ENCODE measurements at places on chromosomes 2 and 18.

GRCh38 chr2:142881619-142882018, 4.2 kb downstream of the KYNU start:
- DNase-seq, result no peak

DNA sequence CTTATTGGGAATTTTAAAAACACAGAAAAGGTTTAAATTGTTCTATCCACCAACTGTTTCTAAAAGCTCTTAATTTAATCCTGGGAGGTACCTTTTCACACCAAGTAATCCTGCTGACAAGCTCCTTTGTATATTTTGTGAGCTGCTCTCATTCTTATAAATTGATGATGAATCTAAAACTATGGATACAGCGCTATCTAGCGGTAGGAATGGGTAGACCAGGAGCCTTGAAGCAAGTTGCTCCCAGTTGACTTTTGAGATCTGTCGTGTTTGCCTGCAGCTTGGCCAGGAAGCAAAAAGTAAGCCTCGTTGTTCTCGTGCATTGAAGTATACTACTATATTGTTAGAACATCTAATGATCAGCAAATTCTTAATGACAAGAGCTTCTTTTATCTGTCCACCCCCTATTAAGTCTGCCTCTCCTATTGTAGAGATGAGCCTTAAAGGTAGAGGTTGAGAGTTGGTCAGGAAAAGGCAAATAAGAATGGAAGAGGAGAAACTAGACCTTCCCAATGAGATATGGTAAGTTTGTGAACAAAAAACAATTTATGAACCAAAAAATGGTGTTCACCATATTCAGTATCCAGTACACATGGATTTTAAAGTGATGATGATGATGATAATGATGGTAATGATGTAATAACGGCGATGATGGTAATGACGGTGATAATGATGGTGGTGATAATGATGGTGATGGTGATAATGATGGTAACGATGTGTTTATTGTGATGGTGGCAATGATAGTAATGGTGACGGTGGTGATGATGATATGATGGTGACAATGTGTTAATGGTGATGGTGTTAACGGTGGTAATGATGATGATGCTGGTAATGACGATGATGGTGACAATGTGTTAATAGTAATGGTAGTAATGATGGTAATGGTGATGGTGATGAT, 212.1 kb upstream of the NCKAP5 start:
- DNase-seq, result no peak

DNA sequence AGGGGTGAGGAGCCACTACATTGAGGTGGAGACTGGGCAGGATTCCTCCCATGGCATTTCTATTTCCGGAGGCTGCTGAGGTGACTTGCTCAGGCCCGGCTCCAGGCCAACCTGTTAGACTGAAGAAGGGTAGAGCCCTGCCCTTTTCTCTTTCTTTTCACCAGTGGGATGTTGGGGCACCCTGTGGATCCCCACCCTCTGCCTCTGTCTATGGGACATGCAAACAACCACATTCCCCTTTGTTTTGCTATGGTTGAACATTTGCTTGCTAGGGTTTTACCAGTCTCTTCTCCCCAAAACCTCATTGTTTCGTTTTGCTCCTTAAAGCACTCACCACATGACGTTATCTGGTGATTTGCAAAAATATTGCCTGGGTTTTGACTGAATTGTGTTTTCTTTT, 183.3 kb downstream of the ARL4C start:
- DNase-seq, result no peak

DNA sequence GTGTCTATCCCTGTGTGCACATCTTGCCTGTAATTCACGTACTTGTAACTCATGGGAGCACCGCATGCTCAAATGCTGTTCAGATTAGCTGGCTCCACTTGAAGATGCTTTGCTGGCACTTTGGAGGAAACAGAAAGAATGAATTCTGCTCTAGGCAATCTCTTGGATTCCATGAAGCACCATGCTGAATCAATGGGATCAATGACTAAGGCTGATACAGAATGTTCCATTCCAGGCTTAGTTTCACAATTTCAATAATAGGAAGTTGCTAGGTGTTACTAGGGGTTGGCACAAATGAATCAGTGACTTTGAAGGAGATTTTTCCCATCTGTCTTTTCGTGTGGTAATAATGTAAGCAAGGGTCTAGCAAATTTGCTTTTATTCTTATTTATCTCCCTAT, 328.8 kb downstream of the OSR1 start:
- no peak for DNase-seq

DNA sequence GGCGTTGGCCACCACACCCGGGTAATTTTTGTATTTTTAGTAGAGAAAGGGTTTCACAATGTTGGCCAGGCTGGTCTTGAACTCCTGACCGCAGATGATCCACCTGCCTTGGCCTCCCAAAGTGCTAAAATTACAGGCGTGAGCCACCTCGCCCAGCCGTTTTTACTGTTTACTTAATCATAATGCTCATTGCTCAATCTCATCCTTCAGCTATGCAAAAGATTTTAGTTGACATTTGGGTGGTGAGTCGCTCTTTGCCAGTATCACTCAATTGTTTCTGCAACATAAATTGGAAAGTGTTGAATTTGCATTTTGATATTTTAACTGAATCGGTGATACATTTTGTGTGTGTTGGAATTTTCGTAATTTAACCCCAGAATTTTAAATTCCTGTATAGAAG, 7.8 kb upstream of the ZNF532 start:
- no peak for DNase-seq

GRCh38 chr2:65377556-65378192, 54.7 kb downstream of the SPRED2 start:
- DNase-seq, result no peak

DNA sequence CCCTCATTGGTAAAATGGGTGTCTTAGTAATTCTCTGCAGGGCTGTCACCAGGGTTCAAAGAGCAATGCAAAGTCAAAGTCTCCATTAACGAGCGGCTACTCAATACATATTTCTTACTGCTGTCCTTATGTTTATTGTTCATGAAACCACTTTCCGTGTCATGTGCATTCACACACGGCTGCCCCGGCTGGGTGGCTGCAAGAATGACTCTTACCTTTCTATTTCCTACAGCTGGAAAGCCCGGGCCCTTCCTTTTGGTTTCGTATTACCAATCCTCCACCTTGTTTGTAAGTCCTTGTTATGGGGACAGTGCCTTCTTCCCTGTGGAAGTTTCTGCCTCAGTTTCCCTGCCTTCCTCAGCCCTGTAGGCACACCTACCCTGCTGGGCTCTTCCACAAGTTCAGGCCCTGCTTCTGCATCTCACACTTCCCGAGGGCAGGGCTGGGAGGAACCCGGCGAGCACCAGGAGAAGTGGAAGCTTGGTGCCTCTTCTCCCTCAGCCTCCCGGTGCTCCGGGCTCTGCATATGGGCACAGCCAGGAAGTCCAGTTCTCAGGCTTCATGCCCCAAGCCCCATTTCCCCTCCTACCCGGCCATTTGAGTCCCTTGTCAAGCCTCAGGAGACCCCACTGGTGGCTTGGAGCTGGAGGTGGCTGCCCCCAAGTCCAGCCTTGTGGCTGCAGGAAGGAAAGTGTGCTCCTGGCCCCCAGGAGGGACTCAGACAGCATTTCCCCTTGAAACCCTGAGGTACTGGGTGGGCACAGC, 18.7 kb upstream of the ACKR3 start:
- no peak for DNase-seq

GRCh38 chr2:200252265-200253067, 54.0 kb upstream of the SPATS2L start:
- no peak for DNase-seq

DNA sequence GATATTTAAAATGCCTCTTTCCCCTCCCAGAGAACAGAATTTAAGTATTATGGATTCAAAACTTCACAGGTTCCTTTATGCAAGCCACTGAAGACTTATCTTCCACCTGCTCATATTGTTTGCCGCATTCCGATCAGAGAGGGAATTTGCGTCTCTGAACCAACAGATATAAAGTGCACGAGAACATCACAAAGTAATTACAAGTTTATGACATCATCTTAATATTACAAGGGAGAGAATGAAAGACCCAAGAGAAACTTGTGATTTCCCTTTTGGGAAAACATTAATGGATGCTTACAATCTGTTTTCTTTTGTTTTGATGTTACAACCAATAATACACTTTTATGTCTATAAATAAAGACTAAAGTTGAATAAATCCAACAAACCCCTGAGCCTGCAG, 631.0 kb downstream of the BCL11A start:
- DNase-seq, result no peak

DNA sequence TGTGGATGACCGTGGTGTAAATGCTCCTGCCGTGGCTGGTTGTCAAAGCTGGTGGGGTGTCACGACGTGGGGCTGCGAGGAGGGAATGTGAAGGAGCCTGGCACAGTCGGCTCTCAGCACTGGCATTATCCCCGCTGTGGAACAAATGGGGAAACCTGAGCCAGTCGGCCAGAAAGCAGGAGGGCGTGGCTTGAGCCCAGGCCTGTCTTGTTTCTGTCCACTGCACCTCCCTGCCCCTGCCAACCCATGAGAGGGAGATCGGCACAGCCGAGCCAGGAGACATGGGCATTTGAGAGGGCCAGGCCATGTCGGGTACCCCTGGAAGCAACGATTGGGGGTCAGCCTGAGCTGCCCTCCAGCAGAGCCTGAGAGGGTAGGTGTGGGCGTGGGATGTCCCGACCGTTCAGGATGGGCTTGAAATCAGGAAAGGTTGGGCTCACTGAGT, 44.5 kb downstream of the PDIA6 start:
- DNase-seq, result no peak

DNA sequence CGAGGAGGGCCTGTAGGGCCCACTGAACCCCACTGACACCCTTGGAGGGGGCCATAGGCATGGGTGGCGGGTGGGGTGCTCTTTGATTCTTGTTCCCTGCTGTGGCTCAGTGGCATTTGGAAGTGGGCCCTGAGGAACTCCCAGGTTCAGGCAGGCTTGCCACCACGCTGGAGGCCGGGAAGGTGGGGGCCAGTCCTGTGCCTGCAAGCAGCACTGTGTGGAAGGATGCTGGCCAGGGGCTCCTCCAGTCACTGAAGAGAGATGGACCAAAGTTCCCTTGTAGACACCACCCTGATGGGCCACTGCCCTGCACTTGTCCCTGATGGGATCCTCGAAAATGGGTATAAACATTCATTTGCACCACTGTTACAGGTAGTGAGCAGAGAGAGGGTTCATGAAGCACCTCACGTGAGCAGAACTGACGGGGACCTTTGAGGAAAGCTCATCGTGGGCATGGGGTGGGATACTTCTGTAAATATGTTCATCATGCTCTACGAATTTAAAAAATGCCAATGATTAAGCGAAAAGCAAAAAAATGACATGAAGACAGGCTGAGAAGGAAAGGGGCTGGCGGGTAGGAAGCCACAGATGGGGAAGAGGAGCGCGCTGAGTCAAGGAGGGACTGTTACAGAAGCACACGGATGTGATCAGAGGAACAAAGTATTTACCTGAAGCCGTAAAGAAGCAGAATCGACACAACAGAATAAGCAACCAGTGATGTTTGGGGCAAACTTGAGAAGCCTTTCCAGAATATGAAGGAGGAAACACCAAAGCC, 45.2 kb upstream of the ASB1 start:
- no peak for DNase-seq

DNA sequence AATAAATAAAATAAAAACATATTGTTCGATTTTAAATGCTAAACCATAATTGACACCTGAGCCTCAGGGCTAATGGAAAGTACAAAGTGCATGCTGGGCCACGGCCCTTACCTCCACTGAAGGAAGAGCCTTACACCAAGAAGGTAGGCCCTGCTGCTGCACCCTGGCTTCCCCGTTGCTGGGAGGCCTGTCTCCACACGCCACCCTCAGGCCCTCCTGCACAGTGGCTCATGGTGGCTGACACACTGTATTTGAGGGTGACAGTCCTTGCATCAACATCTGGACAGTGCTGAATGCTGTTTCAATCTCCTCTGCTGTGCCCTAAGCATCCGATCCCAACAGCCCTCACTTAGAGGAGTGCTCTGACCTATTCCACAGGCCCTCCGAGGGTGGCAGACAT, 39.3 kb upstream of the EDAR start:
- no peak for DNase-seq

- no peak for DNase-seq
Observed at GRCh38 chr18:67672155-67672554, 155.6 kb upstream of the DSEL start.

- no peak for DNase-seq
Observed at GRCh38 chr18:35344736-35345459, 678 bp upstream of the ZNF24 start.

Data from activated T-cell treated with anti-CD3 and anti-CD28 coated beads, Interleukin-2, amount 50 U/mL, for 1 hour (primary cell).